Stimulated activated CD8-positive, alpha-beta memory T cell treated with anti-CD3 and anti-CD28 coated beads, Interleukin-15, amount 100 ng/mL, for 4 hours (primary cell): ENCODE measurements at places on chromosomes 3 and 15.

- DNase-seq: no peak
Observed at GRCh38 chr15:81562986-81563385, 189.0 kb upstream of the TMC3 start.

GRCh38 chr3:149936812-149937230 lies 33.9 kb downstream of the PFN2 start:
- no peak for DNase-seq

GRCh38 chr3:63390710-63391230 lies 112.7 kb downstream of the SYNPR start:
- no peak for DNase-seq

- DNase-seq: no peak
Observed at GRCh38 chr3:106242781-106243180, 374.0 kb upstream of the CBLB start.

DNA sequence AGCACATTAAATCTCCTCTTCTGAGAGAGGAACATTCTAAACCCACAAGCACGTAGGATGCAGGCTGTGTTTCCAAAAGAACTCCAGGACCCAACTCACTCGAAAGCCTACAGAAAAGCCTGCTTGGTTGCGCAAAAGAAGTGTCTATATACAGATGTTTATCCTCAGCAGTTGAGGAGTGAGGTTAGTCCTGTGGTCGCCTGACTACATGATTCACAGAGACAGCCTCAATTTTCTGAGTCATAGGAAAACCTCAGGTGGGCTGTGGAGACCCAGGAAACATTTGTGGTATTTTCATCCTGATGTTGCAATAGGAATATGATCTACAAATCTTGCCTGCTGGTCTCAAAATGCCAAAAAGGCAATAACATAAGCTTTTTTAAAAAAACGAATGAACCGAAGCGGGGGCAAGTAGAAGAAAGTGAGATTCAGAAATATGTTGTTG lies 183.8 kb upstream of the THRB start:
- DNase-seq: no peak

DNA sequence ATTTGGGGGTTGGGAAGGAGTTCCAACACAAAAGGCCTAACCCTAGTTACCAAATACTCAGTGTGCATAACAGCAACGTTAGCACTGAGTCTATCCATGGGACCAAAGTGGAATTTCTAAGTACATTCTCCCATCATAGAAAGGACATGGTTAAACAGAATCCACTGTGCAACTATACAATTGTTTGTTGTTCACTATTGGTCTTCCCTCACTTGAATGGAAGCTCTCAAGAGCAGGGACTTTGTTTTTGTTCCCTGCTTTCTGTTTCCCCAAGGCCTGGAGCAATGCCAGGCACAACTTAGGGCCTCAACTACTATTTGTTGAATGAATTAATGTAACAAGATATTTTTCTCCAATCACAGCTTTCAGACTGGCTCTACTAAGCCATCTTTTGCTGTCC lies 25.6 kb downstream of the COL8A1 start:
- DNase-seq: no peak

GRCh38 chr15:66491846-66492245 lies 5.7 kb downstream of the SNAPC5 start:
- DNase-seq: no peak

GRCh38 chr3:120062474-120062873 lies 31.8 kb downstream of the GSK3B start:
- no peak for DNase-seq

DNA sequence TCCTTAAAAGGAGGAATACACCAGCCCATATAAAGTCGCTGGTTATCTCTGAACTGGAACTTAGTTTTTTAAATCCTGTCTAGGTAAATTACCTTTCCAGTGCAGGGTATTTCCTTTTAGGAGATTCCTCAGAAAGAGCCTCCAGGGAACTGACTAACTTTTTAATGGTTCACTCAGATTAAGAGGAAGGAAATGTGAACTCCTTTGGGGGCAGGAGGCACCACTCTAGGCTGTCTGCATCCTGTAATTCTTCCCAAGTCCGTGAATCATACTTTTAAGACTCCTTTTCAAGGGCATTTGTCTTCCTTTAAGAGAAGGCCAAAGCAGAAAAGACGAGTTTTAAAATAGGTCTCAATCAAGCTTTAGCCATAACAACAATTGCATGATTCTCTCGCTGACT lies 871.2 kb upstream of the NR2F2 start:
- no peak for DNase-seq
